ENCODE measurements at places on chromosomes 1 and 21.

- no peak for DNase-seq
Measured at GRCh38 chr1:18111605-18112297, 4.2 kb downstream of the IGSF21 start.

- DNase-seq, result peak; percentile 42
Measured at GRCh38 chr1:180360333-180361075, 130.4 kb downstream of the LHX4 start.

DNA sequence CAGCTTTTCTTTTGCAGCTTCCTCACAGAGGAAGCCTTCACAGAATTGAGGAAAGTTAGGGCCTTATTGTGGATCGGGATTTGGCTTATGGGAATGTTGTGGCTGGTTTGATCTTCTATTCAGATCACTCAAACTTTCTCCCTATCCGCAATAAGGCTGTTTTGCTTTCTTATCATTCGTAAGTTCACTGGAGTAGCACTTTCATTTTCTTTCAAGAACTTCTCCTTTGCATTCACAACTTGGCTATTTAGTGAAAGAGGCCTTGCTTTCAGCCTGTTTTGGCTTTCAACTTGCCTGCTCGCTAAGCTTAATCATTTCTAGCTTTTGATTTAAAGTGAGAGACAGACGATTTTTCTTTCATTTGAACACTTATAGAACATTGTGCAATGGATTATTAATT lies 181.9 kb upstream of the B3GALT2 start:
- no peak for DNase-seq

DNA sequence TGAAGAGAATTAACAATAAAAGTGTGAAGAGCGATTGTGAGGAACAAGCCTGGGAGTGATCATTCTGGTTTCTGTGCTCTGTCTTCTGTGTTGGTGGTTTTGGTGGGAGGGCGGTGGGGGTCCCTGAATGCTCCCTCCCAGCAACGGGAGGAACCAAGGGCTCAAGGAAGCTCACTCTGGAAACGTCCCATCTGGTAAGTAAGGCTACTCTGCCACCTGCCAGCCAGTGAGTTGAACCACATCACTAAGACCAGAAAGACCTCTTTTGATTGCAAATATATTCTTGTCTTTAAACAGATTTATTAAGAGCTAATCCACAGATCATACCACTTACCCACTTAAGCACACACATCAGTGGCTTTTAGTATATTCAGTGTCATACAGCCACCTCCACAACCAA lies 125.0 kb downstream of the PRDM2 start:
- DNase-seq, result no peak

DNA sequence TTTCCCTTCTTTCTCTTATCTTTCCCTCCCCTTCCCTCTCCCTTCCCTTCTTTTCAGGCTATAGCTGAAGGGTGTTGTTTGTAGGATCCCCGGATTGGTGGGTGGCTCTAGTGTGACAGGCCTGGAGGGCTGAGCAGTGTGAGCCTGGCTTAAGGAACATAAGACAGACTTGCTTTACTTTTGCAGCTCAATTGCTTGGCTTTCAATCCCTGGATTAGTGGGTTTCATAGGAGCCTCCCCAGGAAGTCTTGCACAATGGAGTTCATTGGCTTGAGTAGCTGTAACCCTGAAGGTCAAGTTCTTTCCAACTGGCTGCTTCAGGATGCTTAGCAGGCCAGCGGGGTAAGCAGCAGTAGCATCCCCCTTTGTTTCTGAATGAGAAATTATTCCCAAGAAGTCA lies 126.7 kb downstream of the CAMTA1 start:
- DNase-seq, result no peak

DNA sequence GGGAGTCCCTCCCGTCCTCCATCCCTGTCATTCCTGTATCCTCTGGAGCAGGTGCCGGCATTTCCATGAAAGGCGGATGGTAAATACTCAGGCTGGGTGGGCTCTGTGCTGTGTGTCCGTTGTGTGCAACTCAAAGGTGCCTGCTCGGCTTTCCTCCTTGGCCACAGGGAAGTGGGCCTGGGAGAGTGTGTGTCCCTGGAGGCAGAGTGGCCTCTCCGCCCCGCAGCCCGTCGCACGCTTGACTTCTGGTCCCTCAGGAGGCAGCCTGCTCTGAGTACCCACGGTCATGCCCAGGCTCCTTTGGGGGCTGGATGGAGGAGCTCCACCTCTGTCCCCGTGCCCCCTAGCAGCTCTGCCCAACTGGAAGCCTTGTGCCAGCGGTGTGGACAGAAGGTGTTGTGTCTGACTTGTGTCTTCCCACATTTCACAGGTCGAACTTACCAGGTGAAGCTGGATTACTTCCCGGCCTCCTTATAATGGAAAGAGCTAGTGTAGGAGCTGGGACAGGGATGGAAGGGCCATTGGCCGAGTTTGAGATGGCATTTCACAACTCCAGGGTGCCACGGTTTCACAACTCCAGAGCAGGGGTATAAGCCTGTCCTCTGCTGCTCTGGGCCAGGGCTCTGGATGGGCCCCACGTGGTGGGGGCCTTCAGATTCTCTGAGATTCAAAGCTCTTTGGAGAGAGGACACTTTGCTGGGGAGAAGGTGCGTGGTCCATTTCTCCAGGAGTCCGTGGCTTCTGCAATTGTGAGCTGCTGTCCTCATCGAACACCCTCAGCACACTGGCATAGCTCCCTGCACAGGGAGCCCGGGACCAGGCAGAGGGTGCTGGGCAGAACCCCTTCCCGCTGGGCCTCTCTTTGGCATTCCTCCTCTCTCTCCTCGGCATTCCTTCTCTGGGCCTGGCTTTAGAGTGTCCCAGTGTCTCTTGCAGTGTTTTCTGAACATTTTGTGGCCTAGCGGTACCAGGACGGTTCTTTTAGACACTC lies 152.7 kb upstream of the COL6A1 start:
- DNase-seq, result no peak

DNA sequence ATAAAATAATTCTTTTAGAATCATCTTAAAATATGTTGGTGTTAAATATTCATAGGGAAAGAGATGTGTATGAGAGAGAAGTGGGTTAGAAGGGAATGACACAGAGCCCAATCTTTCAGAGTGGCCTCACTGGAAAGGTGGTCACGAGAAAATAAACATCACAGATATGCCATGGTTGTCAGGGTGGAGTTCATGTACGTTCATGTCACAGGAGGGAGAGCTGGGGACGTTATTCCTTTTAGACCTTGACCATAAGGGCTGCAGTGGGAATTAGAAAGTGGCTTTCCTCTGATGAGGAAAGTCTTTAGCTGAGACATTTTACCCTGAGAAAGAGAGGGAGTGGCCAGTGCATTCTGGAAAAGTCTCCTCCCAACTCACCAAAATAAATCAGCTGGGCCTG lies 90.6 kb upstream of the TNR start:
- DNase-seq, result no peak

DNA sequence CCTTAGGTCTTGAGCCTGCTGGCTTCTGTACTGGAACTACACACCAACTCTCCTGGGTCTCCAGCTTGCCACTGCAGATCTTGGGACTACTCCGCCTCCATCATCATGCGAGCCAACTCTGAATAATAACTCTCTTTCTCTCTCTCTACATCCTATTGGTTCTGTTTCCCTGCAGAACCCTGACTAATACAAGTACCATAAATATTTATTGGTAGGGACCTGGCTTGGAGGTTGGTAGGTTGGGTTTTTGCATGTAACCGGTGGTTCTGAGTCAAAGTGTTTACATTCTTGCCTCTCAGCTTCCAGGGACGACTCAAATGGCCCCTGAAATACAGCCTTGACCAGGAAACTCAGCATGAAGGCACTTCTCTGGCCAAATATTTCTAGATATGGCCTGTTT lies 110.4 kb downstream of the KCND3 start:
- DNase-seq, result no peak

DNA sequence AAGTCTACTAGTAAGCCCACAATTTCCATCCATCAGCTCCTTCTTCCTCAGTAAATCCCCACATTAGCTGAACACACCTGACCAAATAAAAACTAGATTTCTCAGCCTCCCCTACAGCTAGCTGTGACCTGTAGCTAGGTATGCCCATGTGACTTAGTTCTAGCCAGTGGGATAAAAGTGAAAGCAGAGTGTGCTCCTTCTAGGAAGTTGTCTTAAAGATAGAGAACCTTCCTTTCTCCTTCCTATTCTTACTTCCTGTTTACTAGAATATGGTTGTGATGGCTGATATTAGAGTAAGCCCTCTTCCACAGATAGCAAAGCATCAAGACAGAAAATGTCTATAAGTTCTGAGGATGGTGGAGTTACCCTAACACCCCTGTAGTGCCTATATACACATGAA lies 67.0 kb downstream of the PIK3R3 start:
- no peak for DNase-seq

- no peak for DNase-seq
Measured at GRCh38 chr1:41809692-41810091, 109.0 kb downstream of the HIVEP3 start.

DNA sequence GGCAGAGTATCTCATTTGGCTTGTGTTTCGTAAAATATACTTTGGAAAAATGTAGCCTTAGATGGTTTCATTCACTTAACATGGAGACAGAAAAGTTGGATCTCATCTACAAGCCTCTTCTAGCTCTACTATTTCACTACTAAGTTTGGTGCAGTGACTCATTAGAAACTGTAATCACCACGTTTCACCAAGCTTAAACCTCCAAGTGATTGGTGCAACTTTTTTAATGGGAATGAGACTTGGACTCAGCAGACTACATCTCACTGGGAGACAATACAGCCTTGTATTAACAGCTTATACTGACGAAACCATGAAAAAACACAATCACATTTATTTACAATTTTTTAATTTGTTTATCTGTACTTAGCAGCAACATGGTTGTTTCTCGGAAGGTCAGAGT lies 29.9 kb upstream of the NRIP1 start:
- DNase-seq, result no peak

DNA sequence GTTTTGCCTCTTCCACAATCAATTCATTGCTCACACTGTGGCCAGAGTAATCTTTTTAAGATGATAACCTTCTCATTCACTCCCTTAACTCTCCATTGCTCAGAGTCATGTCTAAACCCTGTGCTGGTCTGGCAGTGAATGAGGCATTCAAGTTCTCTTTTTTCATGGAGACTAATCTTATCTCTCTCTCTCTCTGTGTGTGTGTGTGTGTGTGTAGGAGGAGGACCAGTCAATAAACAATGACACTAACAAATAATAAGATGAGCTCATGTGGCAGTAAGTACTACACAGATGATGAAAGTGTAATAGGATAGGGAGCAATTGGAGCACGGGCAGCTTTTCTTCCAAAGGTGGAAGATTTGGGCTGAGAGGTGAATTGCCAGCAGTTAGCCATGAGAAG lies 122.0 kb upstream of the B3GALT2 start:
- no peak for DNase-seq

- DNase-seq, result no peak
Measured at GRCh38 chr1:9380711-9381110, 88.0 kb downstream of the SPSB1 start.

DNA sequence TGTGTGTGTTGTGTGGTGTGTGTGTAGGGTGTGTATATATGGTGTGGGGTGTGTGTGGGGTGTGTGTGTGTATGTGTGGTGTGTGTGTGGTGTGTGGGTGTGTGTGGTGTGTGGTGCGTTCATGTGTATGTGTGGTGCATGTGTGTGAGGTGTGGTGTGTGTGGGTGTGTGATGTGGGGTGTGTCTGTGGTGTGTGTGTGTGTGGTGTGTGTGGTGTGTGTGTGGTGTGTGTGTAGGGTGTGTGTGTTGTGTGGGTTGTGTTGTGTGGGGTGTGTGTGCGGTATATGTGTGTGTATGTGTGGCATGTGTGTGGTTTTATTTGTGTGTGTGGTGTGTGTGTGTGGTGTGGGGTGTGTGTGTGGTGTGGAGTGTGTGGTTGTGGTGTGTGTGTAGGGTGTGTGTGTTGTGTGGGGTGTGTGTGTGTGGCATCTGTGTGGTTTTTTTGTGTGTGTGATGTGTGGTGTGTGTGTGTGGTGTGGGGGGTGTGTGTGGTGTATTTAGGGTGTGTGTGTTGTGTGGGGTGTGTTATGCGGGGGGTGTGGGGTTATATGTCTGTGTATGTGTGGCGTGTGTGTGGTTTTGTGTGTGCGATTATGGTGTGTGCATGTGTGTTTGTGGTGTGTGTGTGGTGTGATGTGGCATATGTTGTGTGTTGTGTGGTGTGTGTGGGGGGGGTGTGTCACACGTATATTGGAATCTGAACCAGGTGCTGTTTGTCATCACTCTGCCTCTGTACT lies 17.1 kb upstream of the ZBTB21 start:
- no peak for DNase-seq

- no peak for DNase-seq
Measured at GRCh38 chr1:115355069-115355468, 17.0 kb upstream of the NGF start.

- DNase-seq, result peak; percentile 65
Measured at GRCh38 chr1:156705321-156705917, at the start of gene CRABP2. CRABP2 (minus strand) TSS chr1:156705583; CDS start chr1:156705446, 137 bp downstream.

GRCh38 chr1:174769961-174770549 lies 229.7 kb upstream of the CACYBP start:
- DNase-seq, result peak; percentile 65

DNA sequence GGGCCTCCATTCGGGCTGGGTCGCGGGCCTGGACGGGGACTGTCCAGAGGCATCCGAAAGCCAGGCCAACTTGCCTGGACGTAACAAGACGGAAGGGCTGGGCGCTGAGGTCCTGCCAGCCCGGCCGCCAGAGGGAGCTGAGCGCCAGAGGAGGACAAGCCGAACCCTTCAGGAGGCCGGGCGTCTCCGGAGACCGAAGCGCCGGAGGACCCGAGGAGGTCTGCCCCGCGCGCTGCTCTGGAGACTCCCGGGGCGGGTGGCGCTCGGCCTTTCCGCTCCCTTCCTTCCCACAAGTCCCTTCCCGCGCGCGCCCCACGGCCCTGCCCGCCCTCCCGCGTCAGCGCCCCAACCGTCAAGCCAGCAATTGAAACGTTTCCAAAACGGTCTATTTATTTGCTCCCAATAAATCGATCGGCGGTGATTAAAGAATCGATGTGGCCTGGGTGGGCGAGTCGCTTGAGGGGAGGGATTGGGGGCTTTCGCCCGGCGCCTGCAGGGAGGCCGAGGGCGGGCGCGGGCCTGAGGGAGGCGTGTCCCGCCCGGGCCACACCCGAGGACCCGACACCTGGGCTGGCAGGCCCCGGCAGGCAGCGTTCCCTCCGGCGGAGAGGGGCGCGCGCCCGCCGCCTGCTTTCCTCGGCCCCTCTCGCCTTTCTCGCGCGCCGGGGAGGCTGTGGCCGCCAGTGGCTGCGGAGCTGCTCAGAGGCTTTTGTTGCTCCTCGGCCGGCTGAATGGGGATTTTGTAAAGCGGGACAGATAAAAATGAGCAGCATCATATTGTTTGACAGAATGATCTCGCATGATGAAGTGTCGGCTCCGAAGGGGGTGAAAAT lies 5.2 kb upstream of the FOXD3 start:
- peak; percentile 51 for DNase-seq

- no peak for DNase-seq
Measured at GRCh38 chr21:29315131-29315749, 16.5 kb downstream of the BACH1 start.

DNA sequence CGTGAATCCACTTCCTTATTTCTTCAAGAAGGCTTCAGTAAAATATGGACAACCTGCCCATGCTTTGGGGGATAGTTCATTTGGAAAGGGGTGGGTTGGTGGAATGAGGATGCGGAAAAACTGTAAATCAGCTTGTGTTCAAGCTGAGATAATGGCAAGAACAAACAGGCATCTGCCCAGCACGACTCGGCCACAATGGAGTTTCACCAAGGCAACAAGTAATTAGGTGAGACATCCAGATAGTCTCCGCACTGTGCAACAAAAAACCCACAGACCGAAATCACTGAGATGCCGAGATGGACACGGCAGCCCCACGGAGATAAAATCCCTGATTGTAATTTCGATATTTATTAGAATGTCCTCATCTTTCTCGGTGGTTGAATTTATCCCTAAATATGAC lies 455.2 kb downstream of the AJAP1 start:
- DNase-seq, result no peak
